ENCODE measurements at places on chromosomes 6 and 20. TPM values are rescaled to one million over a fixed set of nuclear protein-coding genes. Genes with fewer than 3 reads are reported as not detected.

The FUT9 gene
- total RNA-seq = not detected

The CST11 gene
- total RNA-seq = 0.28 TPM

The BMP6 gene
- total RNA-seq = 70.7 TPM

The PPP1R16B gene
- total RNA-seq = not detected

The DYNLT2 gene
- total RNA-seq = 0.65 TPM

The CALHM5 gene
- total RNA-seq = 8.7 TPM

The MCM3 gene
- total RNA-seq = 14.1 TPM

The RIPPLY2 gene
- total RNA-seq = 0.28 TPM

The TRIM31 gene
- total RNA-seq = not detected

The PHACTR2 gene
- total RNA-seq = 48.2 TPM

The OLIG3 gene
- total RNA-seq = not detected

The CRISP2 gene
- not detected for total RNA-seq

The HDGFL1 gene
- not detected for total RNA-seq

The C6orf58 gene
- under 0.01 TPM for total RNA-seq
